ENCODE measurements at places on chromosomes 1 and 21. TPM values are rescaled to one million over a fixed set of nuclear protein-coding genes. Genes with fewer than 3 reads are reported as not detected.

SH3BGR gene
- total RNA-seq: 1.4 TPM

DISC1 gene
- 11.2 TPM for total RNA-seq

FAM72D gene
- 11.1 TPM for total RNA-seq

TNNI3K gene
- 0.45 TPM for total RNA-seq

All from activated naive CD8-positive, alpha-beta T cell treated with anti-CD3 and anti-CD28 coated beads, Interleukin-2, amount 10 ng/mL, durations not matched to agents 7 days and 5 days (primary cell).